ENCODE measurements at places on chromosomes 2 and 18. TPM values are rescaled to one million over a fixed set of nuclear protein-coding genes. Genes with fewer than 3 reads are reported as not detected.

GRCh38 chr2:71889759-71890684 is 257.6 kb downstream of the CYP26B1 start:
- DNase-seq = no peak

- no peak for DNase-seq
Observed at GRCh38 chr2:200620606-200621390, 35.0 kb downstream of the AOX1 start.

GRCh38 chr2:147542351-147542750 is 302.5 kb upstream of the ACVR2A start:
- no peak for DNase-seq

LIPG gene
- polyA plus RNA-seq = 8.4 TPM

SLC9A2 gene
- 0.17 TPM for polyA plus RNA-seq

NDC80 gene
- polyA plus RNA-seq = 51.6 TPM
